ENCODE measurements at places on chromosomes 12 and 14. TPM values are rescaled to one million over a fixed set of nuclear protein-coding genes. Genes with fewer than 3 reads are reported as not detected.

EIF2S3B gene
- 13.3 TPM for total RNA-seq

CIROP gene
- total RNA-seq: 0.42 TPM

TMEM117 gene
- 0.90 TPM for total RNA-seq

B3GNT4 gene
- 0.45 TPM for total RNA-seq

OAS2 gene
- not detected for total RNA-seq

NOPCHAP1 gene
- total RNA-seq: 17.5 TPM

GLRX5 gene
- 73.1 TPM for total RNA-seq

FAM90A1 gene
- 2.6 TPM for total RNA-seq

TRAF3 gene
- 5.5 TPM for total RNA-seq

SMIM41 gene
- total RNA-seq: not detected

CCND2 gene
- total RNA-seq: 201 TPM

HAL gene
- total RNA-seq: 0.15 TPM

C12orf42 gene
- total RNA-seq: not detected

IAPP gene
- not detected for total RNA-seq

OTOGL gene
- total RNA-seq: 0.31 TPM

SERPINA5 gene
- 2.6 TPM for total RNA-seq

C12orf50 gene
- not detected for total RNA-seq

RDH12 gene
- 0.48 TPM for total RNA-seq

PUS7L gene
- total RNA-seq: 11.9 TPM

GDF3 gene
- total RNA-seq: 144 TPM

SOAT2 gene
- total RNA-seq: not detected

TRHDE gene
- 3.5 TPM for total RNA-seq

LRRK2 gene
- 0.14 TPM for total RNA-seq

TGM1 gene
- total RNA-seq: 0.21 TPM

KCNJ8 gene
- total RNA-seq: 0.42 TPM

MYBPC1 gene
- not detected for total RNA-seq

ANKRD33 gene
- total RNA-seq: 1.6 TPM

CACNA1C gene
- total RNA-seq: 0.35 TPM
